ENCODE measurements at places on chromosomes 3 and 15.

DNA sequence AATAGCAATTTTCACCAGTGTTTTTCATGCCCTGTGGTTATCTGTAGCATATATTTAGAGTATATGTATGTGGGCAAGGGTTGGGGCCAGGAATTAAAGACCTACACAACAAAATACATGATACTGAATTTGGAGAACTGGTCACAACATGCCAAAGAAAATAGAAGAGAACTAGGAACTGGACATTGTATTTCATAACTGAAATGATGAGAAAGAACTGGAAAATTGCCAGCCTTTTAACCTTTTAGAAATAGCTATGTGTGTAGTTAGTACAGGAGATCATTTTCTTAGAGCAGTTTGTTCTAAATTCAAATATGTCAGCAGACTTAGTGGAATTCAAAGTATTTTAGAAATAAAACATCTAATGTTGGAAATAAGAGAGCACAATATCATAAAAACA is 227.1 kb upstream of the CGNL1 start:
- DNase-seq, result no peak

DNA sequence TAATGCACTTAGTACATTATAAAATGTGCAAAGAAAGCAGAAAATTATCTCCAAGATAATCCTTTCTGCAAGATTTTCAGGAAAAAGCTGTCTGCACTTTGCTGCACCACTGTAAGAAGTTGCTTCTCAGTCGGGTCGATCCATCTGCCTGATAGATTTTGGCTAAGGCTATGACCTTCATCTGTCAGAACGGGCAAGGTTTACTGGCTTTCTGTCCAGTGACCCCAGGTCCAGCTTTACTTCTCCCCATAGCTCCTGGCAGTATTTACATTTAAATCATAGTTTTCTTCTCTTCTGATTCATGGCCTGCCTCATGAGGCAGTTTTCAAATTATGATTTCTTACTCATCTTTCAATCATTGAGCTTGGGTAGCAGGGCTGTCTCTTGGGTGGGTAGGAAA is 422.7 kb downstream of the EPHB1 start:
- no peak for DNase-seq

DNA sequence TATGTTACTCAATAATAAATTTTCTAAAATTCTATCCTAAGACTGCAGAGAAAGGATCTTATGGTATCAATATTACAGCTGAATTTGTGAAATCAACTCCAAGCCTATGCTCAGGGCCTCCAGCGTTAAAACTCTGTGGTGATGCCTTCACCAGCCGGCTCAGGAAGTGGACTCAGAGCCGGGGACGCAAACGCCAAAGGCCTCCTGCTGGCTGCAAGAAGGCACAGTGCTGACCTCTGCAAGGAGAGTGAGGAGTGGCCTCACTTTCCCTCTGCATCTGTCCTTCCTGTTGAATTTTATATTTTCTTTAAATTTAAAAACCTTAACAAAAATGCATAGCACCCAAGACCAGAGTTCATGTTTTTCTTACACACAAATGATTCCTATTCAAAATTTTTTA is 48.5 kb downstream of the HERC2 start:
- DNase-seq, result no peak

- no peak for DNase-seq
These were observed 3.6 kb downstream of the STOML1 start for GRCh38 chr15:73988445-73988969.

DNA sequence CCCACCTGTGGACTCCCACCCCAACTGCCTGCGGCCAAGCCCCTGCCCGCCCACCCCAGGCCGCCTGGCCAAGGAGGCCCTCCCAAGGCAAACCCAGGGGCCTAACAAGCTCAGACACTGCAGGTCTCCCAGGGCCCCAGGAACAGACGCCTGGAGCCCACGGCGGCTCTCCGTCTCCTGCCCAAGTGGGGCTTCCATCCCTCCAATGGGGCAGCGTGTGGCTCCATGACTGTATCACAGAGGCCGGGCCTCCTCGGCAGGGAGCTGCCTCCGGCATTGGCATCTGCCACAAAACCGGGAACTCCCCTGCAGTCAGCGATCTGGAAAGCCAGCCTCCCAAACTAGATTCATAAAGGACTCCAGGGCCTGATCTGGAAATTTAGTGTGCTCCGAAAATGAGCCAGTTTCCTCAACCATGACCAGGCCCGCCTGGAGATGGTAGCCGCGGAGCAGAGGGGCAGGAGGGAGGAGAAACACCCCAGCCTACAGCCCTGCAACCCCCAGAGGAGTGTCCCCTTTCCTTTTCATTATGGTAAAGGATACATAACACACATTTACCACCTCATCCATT is 148.3 kb upstream of the IQSEC1 start:
- no peak for DNase-seq
